DMS53 (cell line): ENCODE measurements at places on chromosomes 5 and 9.

DNA sequence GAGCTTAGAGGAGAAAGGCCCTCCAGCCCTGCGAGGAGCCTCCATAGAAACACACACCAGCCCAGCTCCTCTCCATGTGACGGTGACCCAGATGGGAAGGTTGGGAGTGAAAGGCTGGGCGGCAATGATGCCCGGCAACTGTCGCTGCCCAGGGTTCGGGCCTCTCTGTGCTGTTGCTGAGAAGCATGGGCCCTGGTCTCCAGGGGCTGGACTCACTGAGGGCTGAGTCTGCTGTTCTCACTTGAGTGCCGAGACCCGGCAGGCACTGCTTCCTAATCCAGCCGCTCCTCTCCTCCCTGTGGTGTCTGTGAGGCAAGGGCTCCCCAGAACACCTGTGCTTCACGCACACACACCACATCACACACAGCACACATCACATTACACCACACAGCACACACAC is 493.6 kb downstream of the GADD45G start:
- no peak for DNase-seq

- no peak for DNase-seq
Measured at GRCh38 chr5:175478008-175478383, 364 bp upstream of the SFXN1 start.

DNA sequence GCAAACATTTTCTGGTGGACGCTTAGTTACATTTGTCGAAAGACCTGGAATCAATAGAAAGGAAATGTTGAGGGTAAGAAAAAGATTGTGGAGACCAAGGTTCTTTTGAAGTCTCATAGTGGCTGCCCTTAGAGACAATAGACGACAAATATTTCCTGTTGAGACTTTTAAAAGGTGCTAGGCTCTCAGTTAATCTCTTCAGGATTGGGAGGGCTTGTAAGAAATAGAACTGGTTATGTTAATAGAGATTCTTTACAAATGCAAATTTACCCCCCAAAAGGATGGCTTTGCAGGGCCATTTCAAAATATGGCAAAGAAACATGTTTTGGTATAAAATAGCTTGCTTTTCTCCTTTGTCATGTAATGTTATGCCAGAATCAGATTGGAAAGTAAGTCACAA is 428.2 kb upstream of the CTNND2 start:
- DNase-seq, result no peak

GRCh38 chr5:78574731-78575161 is 73.8 kb downstream of the LHFPL2 start:
- no peak for DNase-seq

- DNase-seq, result no peak
Measured at GRCh38 chr9:104774132-104774531, 10.2 kb downstream of the NIPSNAP3B start.
